ENCODE measurements at places on chromosomes 11 and 22. TPM values are rescaled to one million over a fixed set of nuclear protein-coding genes. Genes with fewer than 3 reads are reported as not detected.

Gene NEFH
- 0.16 TPM for total RNA-seq

Gene FAM181B
- 0.13 TPM for total RNA-seq

Gene GNG3
- total RNA-seq, result not detected

Gene OR9G4
- total RNA-seq, result not detected

Gene METTL15
- total RNA-seq, result 8.1 TPM

Gene APOBEC3F
- 4.1 TPM for total RNA-seq

DNA sequence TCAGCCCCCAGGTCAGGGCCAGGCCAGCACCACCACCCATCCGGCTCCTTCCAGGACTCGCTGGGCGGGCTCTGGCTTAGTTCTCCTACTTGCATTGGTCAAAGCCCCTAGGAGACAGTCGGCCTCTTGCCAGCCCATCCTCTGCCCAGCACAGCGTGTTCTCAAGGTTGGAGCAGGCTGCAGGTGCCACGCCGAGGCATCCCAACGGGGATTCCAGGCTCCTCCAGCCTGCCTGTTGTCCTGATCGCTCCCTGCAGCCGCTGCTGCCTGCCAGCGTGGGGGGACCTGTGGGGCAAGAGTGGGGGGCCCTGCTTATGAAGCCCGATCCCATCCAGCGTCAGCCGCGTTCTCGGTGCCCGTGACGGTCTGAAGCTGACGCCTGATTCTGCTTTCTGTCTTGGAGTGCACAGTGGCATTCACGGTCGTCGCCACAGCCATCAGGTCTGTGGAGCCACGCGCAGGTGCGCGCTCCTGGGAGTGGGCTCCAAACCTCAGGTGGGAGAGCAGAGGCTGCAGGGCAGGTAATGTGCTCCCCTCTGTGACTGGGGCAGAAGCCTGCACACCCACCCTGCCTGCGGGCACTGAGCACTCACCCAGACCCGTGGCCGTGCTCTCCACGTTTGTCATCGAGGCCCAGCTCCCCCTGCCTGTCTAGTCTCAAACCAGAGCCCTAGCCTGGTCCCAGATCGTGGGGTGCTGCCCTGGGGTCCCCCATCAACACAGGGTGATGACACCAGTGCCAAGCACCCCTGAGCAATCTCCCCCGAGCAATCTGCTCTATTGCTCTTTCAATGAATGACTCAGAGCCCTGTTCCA lies 991.6 kb downstream of the BRD1 start:
- DNase-seq, result no peak

GRCh38 chr11:97487387-97487786 lies 1097.6 kb downstream of the JRKL start:
- DNase-seq, result no peak

GRCh38 chr22:45537734-45538181 lies 35.1 kb downstream of the FBLN1 start:
- DNase-seq, result peak; percentile 71

DNA sequence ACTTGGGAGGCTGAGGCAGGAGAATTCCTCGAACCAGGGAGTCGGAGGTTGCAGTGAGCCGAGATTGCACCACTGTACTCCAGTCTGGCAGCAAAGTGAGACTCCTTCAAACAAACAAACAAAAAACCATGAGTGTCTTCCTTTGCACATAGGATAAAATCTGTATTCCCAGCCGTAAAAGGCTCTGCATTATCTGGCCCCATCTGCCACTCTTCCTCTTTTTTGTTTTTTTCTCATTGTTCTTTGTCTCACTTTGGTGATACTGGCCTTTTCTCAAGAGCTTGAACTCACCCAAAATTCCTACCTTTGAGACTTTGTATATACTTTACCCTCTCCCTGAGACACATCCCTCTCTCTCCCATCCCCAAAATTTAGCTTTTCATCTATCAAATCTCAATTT lies 17.6 kb downstream of the FDX1 start:
- no peak for DNase-seq

DNA sequence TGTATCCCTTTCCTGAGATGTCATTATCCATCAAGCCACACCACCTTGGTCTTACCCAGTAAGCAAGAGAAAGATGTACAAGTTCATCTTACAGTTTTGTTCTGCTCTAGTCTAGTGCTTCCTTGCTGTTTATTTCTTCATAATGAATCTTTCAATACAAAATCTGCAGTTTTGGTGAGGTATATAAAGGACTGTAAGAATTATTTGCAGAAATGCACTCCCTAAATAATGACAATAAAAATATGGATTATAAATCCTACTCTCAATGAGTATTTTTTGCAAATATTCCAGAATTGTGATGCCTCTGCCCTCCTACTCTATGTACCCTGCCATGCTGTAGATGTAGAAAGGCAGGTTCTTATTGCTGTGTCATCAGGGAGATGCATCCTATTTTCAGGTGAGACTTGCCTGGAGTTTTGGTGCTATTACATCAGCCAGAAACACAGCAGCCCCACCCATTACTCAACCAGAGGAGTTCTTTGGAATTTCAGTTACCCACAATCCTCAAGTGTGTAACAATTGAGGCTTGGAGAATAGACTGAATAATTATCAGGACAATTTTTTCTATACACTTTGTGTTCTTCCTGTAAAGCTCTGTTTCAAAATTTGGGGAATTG lies at the start of gene OR10S1:
Gene OR10S1 (minus strand): TSS at position 51 of the 617 bp plus-strand sequence. CDS start 117 bp downstream, outside the sequence.
- DNase-seq, result no peak

DNA sequence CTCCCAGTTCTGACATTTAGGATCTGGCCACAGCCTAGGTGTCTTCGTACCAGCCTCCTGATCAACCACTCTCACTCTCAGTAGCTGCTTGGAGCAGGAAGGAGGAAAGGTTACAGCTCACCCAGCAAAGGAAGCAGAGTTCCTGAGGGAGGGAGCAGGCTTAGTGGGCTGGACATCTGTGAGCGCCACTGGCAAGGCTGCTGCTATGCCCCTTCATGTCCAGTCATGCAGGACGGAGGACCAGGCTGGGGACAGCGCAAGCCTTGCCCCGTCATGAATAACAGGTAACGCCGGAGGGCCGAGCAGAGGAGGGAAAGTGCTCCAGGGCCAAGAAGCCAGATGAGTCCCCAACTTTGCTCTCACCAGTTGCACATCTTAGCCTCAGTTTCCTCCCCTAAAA lies 25.8 kb downstream of the TPST2 start:
- DNase-seq, result no peak

DNA sequence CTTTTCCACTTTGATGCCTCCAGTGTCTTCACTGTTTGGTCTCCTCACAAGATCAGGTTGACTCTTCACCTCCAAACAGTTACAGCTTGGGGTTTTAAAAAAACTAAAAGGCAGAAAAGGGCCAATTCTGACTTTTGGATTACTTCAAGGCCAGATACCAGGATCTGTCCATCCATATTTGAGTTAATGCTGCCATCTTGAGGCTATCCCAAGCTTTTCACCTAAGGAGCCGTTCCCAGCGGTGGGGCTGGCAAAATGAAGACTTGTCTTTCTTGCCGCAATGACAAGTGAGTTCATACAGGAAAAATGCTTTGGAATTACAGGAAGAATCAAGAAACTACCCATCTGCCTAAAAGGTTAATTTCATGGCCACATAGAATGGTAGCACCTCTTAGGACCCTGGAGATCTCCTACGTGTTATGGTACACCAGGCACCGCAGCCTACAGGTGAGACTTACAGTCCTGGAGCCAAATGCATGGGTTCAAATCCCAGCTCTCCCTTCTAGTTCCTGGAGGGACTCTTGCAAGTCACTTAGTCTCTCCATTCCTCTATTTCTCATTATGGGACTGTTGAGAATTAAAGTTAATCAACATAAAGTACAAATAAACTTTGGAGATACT lies 6.0 kb upstream of the OR5B21 start:
- no peak for DNase-seq

DNA sequence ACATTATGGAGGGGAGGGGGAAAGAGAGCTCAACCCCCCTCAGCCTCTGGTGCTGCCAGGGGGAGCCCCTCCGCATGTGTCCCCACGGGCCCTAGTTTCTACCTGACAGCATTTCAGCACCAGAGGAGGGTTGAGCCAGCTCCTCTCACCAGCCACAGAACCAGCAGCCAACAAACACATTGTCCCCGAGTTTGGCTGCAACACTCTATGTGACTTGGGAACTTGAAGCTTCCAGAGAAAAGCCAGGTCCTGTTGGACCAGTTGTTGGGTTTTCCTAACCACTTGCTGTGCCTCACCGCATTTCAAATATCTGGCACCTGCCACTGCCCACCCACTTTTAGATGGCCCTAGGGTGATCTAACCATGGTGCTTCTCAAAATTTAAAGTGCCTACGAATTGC lies 13.5 kb downstream of the TMA7B start:
- no peak for DNase-seq

- no peak for DNase-seq
Observed at GRCh38 chr11:10900681-10901415, 43.0 kb upstream of the ZBED5 start.

DNA sequence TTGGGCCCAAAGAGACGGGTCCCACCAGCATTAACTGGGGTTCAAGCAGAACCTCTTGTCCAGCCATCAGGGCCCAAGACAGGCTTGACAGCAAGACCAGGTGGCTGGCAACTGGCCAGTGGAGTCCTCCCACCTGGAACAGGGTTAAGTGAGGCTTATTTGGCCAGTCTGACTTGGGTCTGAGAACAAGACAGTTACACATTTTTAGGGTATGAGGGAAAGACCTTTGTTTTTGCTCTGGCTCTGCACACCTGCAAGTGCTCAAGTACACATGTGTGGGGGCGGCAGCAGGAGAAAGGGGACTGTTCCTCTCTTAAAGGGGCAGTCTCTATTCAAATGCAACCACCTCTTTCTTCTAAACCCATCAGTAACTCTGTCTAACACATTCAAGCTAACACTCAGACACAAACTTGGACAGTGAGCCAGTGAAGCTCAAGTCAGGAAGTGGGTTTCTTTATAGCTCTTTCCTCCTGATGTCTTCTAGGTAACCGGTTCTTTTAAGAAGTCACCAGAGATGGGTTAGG lies 116.2 kb downstream of the ETS1 start:
- DNase-seq, result peak; percentile 46

DNA sequence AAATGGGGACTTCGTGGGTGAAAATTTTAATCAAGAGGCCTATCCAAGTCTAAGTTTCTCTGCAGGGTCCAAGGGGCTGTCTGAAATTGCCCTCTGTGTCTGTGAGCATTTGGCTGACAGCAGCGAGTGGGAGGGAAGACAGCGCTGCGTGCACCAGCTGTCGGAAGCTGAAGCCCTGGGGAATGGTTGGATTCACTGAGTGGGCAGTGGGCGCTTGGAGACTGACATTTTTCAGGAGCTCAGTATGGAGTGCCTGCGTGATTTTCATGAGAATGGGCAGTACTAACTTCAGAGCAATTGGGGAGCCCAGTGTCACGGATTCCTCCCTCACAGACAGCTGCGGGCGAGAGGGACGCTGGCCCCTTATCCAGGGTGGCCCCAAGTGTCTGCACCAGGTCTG lies 388.8 kb upstream of the B3GAT1 start:
- DNase-seq, result no peak

DNA sequence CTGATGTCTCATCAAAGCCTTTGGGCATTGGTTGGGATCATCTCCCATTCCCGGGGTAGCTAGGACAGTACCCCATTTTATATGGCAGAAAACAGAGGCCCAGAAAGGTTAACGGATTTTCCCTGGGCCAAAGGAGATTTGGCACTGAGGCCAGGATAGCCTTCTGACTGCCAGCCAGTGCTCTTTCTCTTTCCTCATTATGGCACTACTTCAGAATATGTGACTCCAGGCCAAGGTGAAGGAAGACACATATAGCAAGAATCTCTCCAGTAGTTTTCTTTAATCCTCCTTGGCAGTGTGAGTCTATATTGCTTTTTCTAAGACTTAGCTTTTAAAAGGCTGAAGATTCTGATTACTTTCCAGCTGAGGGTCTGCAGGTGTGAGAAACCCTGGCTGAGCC lies 94.8 kb upstream of the AMOTL1 start:
- no peak for DNase-seq

DNA sequence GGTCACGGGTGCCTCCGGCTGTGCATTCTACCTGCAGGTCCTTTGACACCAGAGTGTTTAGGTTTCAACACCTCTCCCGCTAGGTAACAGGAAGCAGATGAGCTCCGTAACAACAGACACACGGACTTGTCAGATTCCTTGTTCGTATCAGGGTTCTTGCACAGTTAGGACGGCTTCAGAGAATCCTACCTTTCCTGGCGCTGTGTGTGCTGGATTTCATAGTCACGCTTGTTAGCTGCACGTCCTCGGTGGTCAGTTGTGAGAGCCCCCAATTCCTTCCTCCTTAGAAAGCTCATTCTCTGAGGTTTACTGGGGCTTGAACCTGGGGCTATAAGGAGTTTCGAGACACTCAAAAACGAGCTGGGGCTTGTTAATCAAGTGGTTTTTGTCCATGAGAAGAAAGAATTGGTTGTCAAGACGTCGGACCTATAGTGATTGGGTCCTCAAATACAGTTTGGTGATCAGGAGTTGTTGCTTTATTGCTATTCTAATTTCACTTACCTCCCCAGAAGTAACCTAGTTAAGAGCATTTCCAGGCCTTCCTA lies 664 bp downstream of the DDB2 start:
- DNase-seq, result no peak

- no peak for DNase-seq
Observed at GRCh38 chr22:23106344-23106743, 35.4 kb downstream of the RSPH14 start.
